Activated CD4-positive, alpha-beta T cell treated with anti-CD3 and anti-CD28 coated beads, Interleukin-2, amount 10 ng/mL, durations not matched to agents 7 days and 5 days (primary cell): ENCODE measurements at places on chromosomes 2 and 18.

GRCh38 chr2:71796174-71796593 is 342.8 kb downstream of the DYSF start:
- no peak for DNase-seq

GRCh38 chr2:204321910-204322751 is 223.1 kb upstream of the PARD3B start:
- DNase-seq, result no peak

DNA sequence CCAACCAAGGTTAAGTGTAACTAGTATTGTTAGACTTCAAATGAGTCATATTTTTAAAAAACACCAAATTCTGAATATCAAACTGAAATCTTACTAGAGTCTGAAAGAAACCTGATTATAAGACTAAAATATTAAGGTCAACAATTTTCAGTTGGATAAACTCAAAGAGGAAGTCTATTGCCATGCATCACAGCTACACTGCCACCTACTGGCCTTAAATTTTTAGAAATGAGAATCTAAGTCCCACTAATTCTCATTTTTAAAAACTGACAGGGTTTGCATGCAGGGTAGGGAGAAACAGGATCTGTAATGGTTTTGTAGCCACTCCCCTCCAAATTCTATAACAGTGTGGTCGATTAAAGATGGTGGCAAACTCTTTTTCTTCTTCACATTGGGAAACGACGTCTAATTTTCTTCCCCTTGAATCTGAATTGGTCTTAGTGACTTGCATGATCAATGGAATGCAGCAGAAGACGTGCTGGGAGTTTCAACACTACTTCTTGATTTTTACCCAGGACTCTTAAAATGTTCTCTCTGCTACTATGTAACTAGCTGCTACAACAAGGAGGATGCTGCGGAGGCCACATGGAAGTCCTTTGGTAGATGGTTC is 176.1 kb upstream of the SESTD1 start:
- DNase-seq, result peak; percentile 24

DNA sequence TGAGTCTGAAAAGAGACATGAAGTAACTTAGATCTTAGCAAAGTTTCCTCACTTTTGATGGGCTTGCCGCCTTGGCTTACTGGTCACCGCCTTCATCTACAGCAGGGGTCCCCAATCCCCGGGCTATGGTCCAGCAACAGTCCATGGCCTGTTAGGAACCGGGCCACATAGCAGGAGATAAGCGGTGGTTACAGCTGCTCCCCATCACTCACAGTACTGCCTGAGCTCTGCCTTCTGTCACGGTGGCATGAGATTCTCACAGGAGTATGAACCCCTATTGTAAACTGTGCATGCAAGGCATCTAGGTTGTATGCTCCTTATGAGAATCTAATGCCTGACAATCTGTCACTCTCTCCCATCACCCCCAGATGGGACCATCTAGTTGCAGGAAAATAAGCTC is 72.9 kb downstream of the BIN1 start:
- DNase-seq, result no peak

GRCh38 chr2:51844596-51844995 is 812.7 kb upstream of the NRXN1 start:
- no peak for DNase-seq

DNA sequence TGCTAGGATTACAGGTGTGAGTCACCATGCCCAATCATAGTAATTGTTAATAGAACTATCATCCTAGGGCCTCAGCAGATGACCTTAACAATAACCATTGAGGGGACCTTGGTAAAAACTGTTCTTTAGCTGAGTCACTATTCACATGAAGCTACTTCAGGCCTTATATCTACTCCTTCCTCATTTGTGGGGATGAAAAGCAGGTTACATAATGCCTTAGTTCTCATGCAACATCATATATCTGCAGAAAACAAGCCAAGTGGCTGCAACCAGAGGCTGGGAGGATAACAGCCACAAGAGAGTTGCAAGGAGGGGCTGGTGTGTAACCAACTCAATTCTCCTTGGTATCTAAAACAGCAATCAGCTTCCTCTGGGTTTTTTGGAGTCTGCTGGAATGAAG is 445.4 kb downstream of the NBAS start:
- DNase-seq, result no peak

DNA sequence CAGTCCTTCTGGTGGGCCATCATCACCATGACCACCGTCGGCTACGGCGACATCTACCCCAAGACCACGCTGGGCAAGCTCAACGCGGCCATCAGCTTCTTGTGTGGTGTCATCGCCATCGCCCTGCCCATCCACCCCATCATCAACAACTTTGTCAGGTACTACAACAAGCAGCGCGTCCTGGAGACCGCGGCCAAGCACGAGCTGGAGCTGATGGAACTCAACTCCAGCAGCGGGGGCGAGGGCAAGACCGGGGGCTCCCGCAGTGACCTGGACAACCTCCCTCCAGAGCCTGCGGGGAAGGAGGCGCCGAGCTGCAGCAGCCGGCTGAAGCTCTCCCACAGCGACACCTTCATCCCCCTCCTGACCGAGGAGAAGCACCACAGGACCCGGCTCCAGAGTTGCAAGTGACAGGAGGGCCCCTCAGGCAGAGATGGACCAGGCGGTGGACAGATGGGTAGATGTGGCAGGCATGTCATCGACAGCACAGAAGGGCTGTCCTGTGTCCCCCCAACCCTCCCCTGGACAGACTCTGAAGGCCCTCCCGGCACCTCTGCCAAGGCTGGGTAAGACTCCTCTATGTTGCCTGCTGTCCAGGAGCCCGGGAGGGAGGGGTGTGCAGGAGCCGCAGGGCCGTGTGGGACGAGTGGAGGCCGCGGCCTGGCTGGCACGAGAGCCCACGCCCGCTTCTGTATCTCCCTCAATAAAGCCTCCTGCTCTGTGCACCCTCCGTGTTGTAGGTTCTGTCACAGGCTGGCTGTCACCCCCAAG is 2.0 kb downstream of the KCNF1 start:
- DNase-seq, result no peak

- peak; percentile 47 for DNase-seq
These were observed 40.0 kb upstream of the MCM6 start for GRCh38 chr2:135916207-135916606.

GRCh38 chr2:217623281-217623912 is 379.4 kb downstream of the TNS1 start:
- no peak for DNase-seq

GRCh38 chr2:231181860-231182512 is 16.4 kb upstream of the ARMC9 start:
- DNase-seq, result no peak

- DNase-seq, result no peak
These were observed 2.8 kb downstream of the HDAC4 start for GRCh38 chr2:239397931-239398471.

DNA sequence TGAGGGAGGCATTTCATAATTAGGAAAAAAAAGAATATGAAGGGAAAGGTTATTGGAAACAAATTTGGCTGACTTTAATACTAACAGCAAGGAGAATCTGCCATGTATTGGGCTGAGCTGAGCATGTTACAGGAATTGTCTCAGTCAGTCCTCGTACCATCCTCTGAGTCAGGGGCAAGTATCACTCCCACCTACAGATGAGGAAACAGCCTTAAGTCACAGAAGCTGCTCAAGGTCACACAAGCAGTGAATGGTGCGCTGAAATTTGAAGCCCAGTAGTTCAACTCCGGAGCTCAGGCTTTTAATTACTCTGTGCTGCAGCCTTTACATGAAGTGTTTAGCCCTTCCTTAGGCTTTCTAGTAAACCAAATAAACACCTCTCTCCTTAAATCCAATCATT is 17.3 kb downstream of the PROKR1 start:
- no peak for DNase-seq

DNA sequence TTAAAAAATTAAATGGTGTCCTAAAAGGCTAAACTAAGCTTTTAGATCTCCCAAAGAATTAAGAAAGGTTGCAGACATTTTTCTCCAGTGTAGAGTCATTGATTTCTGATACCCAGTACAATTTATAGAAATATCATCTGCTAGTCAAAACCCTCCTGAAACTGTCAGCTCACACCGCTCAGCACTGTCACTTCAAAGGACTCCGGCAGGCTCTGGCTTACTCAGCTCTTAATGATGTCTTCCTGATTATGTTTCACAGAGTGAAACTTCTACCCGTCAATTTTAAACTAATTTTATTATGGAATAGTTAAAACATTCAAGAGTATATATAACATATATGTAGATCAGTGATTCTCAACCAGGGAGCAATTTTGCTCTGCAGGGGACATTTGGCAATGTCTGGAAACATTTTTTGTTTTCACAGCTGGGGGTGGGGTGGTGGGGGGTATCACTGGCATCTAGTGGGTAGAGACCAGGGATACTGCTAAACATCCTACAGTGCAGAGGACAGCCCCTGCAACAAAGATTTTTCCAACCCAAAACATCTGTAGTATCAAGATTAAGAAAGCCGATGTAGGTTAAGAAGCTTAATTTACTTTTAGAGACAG is 31.6 kb downstream of the CDK15 start:
- DNase-seq, result no peak

DNA sequence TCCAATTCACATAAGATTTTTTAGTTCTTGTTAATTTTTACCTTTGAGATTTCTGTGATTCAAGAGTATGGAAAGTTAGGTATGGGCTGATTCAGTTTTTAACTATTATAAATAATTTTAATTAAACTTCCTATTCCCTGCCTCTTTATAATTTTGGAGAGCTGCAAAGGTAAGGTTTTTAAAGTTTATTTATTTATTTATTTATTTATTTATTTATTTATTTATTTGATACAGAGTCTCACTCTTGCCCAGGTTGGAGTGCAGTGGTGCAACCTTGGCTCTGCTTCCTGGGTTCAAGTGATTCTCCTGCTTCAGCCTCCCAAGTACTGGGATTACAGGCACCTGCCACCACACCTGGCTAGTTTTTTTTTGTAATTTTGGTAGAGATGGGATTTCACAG is 215.5 kb upstream of the FIGN start:
- DNase-seq, result no peak

GRCh38 chr2:110977403-110977802 is 143.3 kb upstream of the BCL2L11 start:
- no peak for DNase-seq

DNA sequence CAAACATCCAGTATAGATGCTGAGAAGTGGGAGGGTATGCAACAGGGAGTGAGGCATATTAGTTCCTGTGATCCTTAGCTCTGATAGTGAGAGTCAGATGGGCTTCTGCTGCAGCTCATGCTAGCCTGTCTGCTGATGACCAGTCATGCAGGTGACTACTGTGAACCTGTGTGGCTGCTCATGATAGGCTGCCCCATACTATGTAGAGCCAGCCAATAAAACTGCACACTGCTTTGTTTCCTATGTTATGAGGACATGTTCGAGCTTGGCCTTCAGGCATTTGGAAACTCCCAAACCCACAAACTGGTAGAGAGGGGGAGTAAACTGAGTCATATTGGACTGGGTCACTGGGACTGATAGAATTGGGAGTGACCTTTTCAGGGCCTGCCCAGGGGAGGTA is 20.1 kb upstream of the SERPINE2 start:
- DNase-seq, result no peak

DNA sequence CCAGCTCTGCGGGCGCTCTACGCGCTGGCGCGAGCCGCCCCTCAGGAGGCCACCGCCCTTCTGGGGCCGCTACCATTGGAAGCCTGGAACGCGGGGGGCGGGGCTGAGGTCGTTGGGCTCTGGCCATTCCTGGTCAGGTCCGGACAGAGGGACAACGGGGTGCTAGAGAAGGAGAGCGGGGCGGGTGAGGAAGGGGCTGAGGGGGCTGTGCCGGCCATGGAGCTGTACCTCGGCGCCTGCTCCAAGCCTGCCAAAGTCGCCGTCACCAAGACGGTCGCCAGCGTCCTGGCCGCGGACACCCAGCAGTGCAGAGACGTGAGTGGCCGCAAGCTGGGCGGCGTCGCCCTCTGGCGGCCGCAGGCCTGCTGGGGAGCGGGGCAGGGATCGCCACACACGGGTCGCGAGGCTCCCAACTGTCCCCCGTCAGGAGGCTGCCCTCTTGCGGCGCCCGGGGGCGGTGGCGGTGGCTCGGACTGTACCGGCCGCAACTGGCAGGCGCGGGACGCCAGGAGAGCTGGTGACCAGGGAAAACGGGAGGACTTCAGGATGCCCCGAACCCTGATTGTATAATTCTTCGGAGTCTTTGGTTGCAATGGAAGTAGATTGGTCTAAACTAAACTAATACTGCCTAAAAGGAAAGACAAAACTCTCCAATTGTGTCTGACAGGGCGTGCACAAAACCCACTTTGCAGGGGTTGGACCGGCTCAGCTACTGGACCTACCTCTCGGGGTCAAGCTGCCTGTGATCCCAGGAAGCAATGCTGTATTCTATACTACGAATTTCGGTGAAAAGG is at the start of gene FSIP2:
Gene FSIP2 (plus strand): TSS at position 126 of the 794 bp plus-strand sequence. CDS start 91 bp downstream, at position 217.
- DNase-seq, result peak; percentile 26

GRCh38 chr2:142863485-142863961 is 13.9 kb upstream of the KYNU start:
- DNase-seq, result no peak

- no peak for DNase-seq
These were observed 34.8 kb downstream of the C1D start for GRCh38 chr2:68027959-68028358.

DNA sequence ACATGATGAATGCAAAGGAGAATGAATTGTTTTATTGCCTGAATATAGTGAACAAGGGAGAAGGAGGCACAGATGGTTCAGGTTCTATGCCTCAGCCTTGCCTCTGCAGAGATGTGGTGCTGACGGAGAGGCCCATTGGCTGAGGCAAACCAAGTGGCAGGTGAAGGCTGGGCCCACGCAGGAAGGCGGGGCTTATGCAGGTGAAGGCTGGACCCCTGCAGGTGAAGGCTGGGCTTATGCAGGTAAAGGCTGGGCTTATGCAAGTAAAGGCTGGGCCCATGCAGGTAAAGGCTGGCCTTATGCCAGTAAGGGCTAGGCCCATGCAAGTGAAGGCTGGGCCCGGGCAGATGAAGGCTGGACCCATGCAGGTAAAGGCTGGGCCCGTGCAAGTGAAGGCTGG is 414.7 kb downstream of the LRATD1 start:
- DNase-seq, result no peak

DNA sequence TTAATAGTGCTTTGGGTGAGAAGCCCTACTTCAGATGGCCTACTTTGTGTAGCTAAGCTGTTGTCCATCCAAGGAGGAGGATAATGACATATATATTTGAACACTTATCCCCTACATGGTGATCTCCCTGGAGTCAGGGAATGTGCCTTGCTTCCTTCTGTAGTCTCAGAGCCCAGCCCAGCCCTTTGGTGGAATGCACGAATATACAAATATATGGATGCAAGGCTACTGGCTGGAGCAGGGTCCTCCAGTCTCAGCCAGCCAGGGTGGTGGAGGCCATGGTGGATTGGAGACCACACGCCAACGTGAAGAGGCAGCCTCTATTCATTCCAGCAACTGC is 150.6 kb upstream of the RIOK3 start:
- DNase-seq, result no peak

GRCh38 chr18:51614967-51615571 is 417.6 kb upstream of the MEX3C start:
- DNase-seq, result no peak
